ENCODE measurements at places on chromosomes 13 and 19. TPM values are rescaled to one million over a fixed set of nuclear protein-coding genes. Genes with fewer than 3 reads are reported as not detected.

GRCh38 chr13:30256713-30257467, 50.5 kb downstream of the KATNAL1 start:
- DNase-seq: no peak

GGN gene
- 0.79 TPM for polyA plus RNA-seq

DNA sequence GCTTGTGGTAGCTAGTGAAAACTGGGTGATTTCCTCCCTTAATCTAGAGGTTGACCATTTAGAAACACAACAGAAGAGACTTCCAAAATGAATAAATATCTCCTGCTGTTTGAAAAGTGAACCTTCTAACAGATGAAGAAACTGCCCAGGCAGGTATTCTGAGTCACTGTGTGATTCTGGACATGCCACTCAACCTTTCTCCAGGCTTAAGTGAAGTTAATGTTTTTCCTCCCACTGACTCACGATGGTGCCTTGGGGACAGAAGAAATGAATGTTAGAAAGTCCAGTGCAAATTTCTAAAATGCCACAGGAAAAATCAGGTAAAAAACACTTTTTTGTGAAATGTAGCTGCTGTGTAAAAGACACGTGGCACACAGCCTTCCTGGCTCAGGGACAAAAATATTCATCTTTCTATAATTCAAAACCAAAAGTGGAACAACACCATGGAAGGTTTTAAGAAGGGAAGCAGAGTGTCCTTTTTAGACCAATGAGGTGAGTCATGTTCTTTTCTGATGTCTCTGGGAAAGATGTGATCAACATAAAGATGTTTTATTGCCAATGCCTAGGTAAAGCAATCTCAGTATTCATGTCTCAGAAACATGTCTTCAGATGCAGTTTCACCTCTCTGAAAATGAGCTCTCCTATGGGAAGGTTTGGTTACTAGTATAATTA, 9.1 kb downstream of the UBE2L5 start:
- no peak for DNase-seq

CPB2 gene
- 0.16 TPM for polyA plus RNA-seq

DNA sequence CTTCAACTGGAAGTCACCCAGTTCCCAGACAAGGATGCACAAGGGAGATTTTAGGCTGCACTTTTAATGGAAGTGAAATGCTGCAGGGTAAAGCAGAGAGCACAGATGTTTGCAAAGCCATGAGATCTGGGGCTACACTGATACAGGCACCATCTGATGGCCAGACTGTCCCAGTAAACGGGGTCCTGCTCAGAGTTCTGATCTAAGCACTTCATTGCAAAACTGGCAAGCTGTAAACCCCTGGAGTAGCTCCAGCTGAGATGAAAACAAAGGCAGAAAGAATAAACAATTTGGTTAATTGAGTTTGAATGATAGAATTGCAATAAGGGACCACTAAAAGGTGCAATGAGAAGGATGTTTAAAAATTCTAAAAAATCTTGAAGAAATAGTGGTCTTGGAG, 197.1 kb downstream of the OXGR1 start:
- DNase-seq: no peak

PLEKHF1 gene
- 2.1 TPM for polyA plus RNA-seq

Measured in left renal cortex interstitium (tissue), 4 donors.